A549 treated with DMSO at 1 μM for 4 hours (cell line): ENCODE measurements at places on chromosomes 6 and 20. TPM values are rescaled to one million over a fixed set of nuclear protein-coding genes. Genes with fewer than 3 reads are reported as not detected.

The ADGRF4 gene
- total RNA-seq, result 6.8 to 8.8 TPM (median 7.2 TPM) in 5 replicates

The PNLDC1 gene
- 0.12 to 0.17 TPM in 2 of 5 replicates, not detected in the others for total RNA-seq

The TXLNB gene
- not detected in 5 replicates for total RNA-seq

The GLO1 gene
- total RNA-seq, result 86.6 to 112 TPM (median 100 TPM) in 5 replicates

The OR12D3 gene
- total RNA-seq, result not detected in 5 replicates

The ETV7 gene
- total RNA-seq, result 0.13 to 0.17 TPM (median 0.15 TPM) in 4 of 5 replicates, not detected in the other

The IYD gene
- total RNA-seq, result 0.01 to 0.07 TPM (median 0.02 TPM) in 3 of 5 replicates, not detected in the others

The NFATC2 gene
- total RNA-seq, result 8.3 to 11.7 TPM (median 9.4 TPM) in 5 replicates

The DAAM2 gene
- 0.02 TPM in 1 of 5 replicates, not detected in the others for total RNA-seq

The CALHM4 gene
- not detected in 5 replicates for total RNA-seq

The PRRT1 gene
- total RNA-seq, result 0.58 to 0.95 TPM (median 0.74 TPM) in 5 replicates
